Occipital lobe (tissue), 3 donors: ENCODE measurements at places on chromosomes 3 and 15. TPM values are rescaled to one million over a fixed set of nuclear protein-coding genes. Genes with fewer than 3 reads are reported as not detected.

C3orf70 gene
- 26.8 TPM for total RNA-seq

DNA sequence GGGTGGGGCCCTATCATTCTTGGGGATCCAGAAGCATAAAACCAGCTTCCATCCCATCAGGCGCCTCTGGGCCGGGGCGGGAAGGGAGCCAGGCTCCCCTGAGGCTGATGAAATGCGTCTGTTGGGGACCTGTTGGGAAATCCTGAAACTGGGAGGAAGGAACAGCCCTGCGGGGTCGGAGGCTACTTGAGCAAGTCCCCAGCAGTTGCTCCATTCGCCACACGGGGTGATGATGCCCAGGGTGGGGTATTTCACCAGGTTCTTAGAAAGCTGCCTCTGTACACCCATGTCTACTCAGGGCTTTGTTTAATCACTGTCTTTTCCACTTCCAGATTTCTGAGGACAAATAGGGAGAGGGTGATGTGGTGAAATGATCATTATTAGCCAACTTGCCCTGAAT is 25.4 kb upstream of the TSEN2 start:
- no peak for DNase-seq

GRCh38 chr15:60223176-60223575 is 174.6 kb downstream of the ANXA2 start:
- no peak for DNase-seq

ARRDC4 gene
- total RNA-seq, result 55.1 TPM

DNA sequence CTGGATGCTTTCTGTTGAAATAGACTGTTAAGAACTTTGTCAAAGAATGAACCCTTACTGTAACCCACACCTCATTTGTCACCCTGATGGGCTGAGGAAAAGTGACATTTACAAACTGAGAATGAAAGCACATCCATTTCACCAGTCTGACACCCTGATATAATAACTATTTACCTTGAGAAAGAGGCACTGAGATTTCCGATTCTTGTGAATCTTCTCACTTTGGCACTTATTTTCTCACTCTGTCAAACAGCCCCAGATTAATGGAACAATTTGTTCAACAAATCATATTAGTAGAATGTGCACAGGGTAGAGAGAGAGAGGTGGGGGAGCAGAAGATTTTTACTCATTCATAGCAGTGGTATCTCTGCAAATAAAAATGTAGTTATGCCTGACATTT is 606.9 kb downstream of the MCTP2 start:
- no peak for DNase-seq

DNA sequence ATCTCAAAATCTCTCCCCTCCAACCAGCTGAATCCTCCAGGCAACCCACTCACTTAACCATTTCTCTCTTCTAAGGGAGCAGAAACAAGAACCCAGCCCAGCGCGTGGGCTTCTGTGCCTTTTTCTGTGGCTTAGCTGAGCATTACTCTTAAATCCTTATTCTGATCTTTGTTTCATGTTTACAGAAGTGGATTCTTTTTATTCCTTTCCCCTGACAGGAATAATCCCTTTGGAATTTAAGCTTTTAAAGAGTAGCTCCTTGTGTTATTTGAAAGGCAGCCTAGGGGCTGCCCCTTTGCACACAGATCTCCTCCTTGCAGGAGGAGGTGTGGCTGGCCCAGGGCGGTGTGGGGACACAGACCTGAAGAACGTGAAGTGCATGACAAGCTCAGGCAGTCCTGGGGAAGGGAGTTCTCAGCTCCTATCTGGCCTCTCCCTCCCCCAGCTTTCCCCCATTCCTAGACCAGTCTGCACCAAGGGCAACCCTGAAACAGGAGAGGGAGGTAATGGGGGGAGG is 77.1 kb upstream of the UBE2E1 start:
- DNase-seq, result no peak

DNA sequence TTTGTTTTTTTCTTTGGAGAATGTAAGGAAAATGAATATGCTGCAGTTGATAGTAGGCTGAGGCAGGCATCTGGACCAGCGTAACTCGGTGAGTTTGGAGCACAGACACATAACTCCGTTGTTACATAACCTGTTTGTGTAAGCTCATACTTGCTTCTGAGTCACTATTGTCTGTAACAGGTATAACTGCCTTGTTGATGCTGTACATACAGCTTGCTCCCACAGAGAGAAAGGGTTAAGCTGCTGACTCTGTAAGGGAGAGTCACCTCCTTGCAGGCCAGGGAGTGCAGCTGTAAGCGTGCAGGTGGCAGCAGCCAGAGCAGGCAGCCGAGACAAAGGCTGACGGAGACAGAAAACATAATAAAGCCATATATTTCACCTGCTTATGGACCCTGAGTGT is 20.4 kb downstream of the RETNLB start:
- DNase-seq, result no peak

- DNase-seq, result no peak
Observed at GRCh38 chr15:74269362-74270035, 33.4 kb downstream of the CCDC33 start.

GRCh38 chr3:191328383-191328961 is 722 bp upstream of the CCDC50 start:
- no peak for DNase-seq

GRCh38 chr3:66153481-66154443 is 67.0 kb upstream of the SLC25A26 start:
- DNase-seq, result peak; percentile 14

- DNase-seq, result no peak
Observed at GRCh38 chr3:189570916-189571315, 60.3 kb upstream of the TP63 start.

GRCh38 chr3:105580296-105580965 is 213.7 kb downstream of the ALCAM start:
- DNase-seq, result no peak

SMCO1 gene
- total RNA-seq, result not detected

GRCh38 chr3:61828880-61829721 is 267.7 kb downstream of the PTPRG start:
- no peak for DNase-seq
